Esophagus muscularis mucosa (tissue), 4 donors: ENCODE measurements at places on chromosomes 2 and 18. TPM values are rescaled to one million over a fixed set of nuclear protein-coding genes. Genes with fewer than 3 reads are reported as not detected.
A peak's percentile ranks its signal among the peaks of the same experiment; 100 is the strongest.

- no peak for DNase-seq
Observed at GRCh38 chr18:24959051-24959476, 392.9 kb downstream of the ZNF521 start.

GRCh38 chr2:220424561-220424960 lies 797.1 kb downstream of the SLC4A3 start:
- DNase-seq = no peak

DNA sequence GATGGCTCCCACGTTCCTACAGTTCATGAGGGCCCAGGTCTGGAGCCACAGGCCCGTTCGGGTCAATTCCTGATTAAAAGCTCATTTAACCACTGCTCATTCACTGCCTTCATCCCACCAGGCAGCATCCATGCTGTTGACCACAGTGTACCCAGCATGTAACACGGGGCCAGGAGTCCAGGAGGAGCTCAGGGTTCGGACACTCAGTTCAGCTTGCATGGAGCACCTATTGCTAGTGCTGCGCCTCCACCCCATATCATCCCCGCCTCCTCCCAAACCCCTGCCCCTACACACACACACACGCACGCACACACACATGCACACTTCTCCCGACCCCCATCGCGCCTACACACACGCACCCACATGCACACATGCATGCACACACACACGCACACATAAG lies 72.9 kb upstream of the SNTG2 start:
- no peak for DNase-seq

- no peak for DNase-seq
Observed at GRCh38 chr18:47978603-47979002, 48.1 kb upstream of the SMAD2 start.

DNA sequence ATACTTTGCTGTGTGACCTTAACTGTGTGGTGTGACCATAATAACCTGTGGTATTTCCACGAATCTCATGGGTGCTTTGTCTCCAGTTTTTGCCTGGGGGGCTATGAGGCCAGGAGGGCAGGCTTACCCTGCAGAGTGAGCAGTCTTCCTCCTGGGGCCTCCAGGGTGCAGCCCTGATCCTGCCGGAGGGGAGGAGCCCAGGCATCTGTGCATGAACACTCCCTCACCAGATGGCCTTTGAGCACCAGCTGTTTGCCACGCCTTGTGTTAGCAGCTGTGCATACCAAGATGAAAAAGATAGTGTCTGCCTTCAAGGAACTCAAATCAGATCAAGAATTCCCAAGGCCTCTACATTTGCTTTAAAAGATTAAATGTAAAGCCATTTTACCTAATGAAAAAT lies 75.0 kb upstream of the RBM44 start:
- DNase-seq = no peak

- no peak for DNase-seq
Observed at GRCh38 chr2:8526403-8526696, 155.5 kb upstream of the ID2 start.

GRCh38 chr2:6924924-6925409 lies 7.8 kb downstream of the RNF144A start:
- no peak for DNase-seq

- no peak for DNase-seq
Observed at GRCh38 chr2:229164545-229165249, 106.4 kb downstream of the PID1 start.

GRCh38 chr2:238938401-238939055 lies 90.6 kb downstream of the TWIST2 start:
- peak; percentile 98 for DNase-seq

- DNase-seq = no peak
Observed at GRCh38 chr2:30204281-30204680, 27.1 kb upstream of the LBH start.

DNA sequence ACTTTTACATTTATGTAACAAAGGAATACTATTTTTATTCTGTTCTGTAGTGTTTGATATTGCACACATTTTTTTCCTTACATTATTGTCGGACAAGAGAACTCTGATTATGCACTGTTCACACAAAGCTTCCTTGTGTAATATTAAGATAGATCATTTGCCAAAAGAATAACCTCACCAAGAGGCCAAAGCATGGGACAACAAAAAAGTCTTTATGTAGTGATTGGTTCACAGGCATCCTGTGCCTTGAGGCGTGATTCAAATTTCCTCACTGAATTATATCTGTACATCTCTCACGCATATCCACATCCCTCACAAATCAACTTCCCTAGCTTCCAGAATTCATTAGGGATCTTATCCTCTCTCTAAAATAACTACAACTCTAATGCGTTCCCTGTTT lies 642.7 kb downstream of the NR4A2 start:
- DNase-seq = no peak

DNA sequence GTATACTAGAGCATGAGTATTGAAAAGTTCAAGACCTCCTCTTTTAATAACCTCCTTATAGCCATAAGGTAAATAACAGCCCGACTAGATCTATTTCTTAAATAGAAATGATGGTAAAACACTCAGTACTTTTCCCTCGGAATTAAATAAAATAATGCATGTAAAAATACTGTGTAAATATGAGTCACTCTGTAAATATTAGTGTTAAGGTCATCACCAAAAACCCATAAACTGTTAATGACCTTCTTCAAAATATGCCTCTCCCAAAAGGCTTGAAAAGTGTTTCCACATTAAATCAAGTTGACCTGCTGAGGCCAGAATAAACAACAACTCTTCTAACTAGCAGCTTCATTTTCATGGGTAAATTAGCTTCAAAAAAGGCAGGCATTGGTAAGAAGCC lies 25.3 kb upstream of the BZW1 start:
- DNase-seq = no peak

DNA sequence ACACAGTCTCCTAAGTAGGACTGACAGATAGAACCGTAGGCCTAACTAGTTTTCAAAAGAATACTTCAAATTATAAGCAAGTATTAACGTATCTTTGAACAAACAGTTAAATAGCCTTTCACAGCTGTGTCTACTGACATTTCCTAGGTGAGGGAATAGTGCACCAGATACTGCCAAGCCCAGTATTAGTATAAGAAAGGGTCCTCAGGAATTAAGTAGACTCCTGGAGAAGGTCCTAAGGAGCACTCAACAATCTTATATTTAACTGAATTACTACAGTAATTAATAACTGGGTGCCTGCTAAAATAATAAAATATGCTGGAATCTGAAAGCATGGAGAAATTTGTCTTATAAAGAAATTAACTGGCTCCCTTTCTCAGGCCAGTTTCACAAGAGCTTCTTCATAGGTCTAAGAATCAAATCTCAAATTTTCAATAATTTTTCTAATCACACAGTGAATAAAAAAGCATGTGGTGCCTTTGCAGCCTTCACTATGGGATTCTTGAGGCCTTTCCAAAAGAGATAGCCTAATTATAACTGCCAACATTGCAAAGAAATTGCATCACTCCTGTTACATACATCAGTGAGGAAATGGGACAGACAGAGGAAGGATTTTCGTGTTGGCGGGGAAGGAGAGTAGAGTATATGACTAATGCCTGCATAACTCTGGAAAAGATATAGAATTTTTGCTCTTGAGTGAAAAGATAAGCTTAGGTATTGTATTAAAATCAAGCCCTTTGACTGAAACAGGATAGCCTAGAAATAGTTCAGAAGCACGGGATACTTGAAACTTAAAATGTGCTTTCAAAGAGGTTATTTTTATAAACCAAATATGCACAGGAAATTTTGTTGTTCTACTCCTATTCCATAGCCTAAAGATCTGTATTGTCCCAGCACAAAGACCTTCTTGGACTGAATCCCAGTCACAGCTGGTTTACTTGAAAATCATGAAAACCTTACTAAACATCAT lies 228.6 kb upstream of the STK17B start:
- DNase-seq = no peak

- DNase-seq = no peak
Observed at GRCh38 chr18:30409120-30409519, 633.4 kb downstream of the DSC3 start.

DNA sequence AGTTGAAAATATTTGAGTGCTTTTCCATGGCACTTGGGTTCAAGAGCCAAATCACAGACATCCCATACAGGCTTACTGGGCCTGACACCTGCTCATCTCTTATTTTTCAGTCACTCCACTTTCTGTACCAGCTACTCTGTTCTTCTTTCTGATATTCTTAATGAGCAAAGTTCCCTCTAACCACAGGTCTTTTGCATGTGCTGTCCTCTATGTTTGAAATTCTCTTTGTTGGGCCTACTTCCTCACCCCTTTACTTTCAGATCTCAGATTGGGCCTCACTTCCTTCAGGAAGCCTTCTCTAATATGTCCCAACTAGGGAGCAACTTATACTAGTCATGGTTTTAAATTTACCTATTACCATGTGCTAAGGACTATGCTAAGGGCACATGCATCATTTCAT lies 81.8 kb upstream of the RBMS1 start:
- no peak for DNase-seq

- no peak for DNase-seq
Observed at GRCh38 chr2:173659509-173659908, 304.8 kb downstream of the CDCA7 start.

GRCh38 chr18:48780201-48780912 lies 170.4 kb downstream of the SMAD7 start:
- no peak for DNase-seq

DNA sequence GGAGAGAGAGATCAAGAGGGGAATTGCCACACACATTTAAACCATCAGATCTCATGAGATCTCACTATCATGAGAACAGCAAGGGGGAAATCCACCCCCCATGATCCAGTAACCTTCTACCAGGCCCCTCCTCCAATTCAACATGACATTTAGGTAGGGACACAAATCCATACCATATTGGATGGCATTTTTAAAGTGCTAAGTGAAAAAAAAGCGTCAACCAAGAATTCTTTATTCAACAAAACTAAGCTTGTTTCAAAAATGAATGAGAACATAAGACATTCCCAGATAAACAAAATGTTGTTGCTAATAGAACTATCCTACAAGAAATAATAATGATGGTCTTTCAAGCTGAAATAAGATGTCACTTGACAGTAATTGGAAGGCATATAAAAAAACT lies 626.2 kb upstream of the LRRTM1 start:
- DNase-seq = no peak

Gene IL1F10
- total RNA-seq = not detected

Gene RIF1
- total RNA-seq = 31.0 TPM

Gene SLC8A1
- total RNA-seq = 157 TPM

Gene SERPINE2
- 20.4 TPM for total RNA-seq

Gene AKAIN1
- not detected for total RNA-seq

Gene OXER1
- 0.63 TPM for total RNA-seq

Gene SNTG2
- total RNA-seq = 3.8 TPM

Gene TLX2
- 0.42 TPM for total RNA-seq

Gene VWA3B
- total RNA-seq = not detected
